ENCODE measurements at places on chromosomes 1 and 21.

GRCh38 chr1:33049371-33049770, 12.7 kb upstream of the AK2 start:
- no peak for DNase-seq

- DNase-seq = no peak
Measured at GRCh38 chr21:29245104-29245643, 53.5 kb upstream of the BACH1 start.

DNA sequence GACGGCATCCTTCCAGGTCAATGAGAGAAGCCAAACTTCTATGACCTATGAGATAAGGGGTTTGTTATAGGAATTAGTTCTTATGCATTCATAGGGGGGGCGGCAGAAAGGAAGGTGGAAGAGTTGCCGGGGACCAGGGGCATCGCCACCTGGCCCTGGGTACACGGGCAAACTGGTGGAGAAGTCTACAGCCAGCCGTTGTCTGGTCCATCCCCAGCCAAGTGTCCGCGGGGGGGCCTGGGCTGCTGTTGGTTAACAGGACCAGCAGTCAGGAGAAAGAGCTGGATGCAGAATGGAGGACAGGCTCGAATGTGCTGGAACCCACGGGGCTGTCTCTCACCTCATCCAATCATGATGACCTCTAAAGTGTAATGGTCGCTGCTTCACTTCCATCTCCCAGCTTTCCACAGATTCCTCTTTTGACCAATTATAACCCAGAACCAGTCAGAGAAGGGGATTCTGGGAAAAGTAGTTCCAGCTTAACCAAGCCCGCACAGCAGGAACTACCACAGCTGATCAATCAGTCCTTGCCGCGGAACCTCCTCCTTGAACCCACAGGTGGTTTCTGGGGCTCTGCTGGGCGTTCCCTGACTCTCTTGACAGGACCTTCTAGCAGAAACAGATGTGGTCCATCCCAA, 17.8 kb downstream of the TMEM51 start:
- DNase-seq = no peak

- DNase-seq = no peak
Measured at GRCh38 chr1:40247655-40248054, at the start of gene TMCO2. TMCO2 (plus strand) TSS chr1:40247937; CDS start chr1:40247994, 57 bp downstream.

GRCh38 chr1:4127592-4128140, 227.6 kb upstream of the C1orf174 start:
- DNase-seq = no peak

GRCh38 chr1:185334182-185334581, 17.1 kb upstream of the IVNS1ABP start:
- no peak for DNase-seq

- no peak for DNase-seq
Measured at GRCh38 chr1:169326956-169327268, 40.7 kb downstream of the NME7 start.

All from type B pancreatic cell (in vitro differentiated cells).